Naive thymus-derived CD8-positive, alpha-beta T cell (primary cell): ENCODE measurements at places on chromosomes 1 and 21. TPM values are rescaled to one million over a fixed set of nuclear protein-coding genes. Genes with fewer than 3 reads are reported as not detected.

CNR2 gene
- 0.99 TPM for total RNA-seq

C1orf52 gene
- 48.7 TPM for total RNA-seq

DNA sequence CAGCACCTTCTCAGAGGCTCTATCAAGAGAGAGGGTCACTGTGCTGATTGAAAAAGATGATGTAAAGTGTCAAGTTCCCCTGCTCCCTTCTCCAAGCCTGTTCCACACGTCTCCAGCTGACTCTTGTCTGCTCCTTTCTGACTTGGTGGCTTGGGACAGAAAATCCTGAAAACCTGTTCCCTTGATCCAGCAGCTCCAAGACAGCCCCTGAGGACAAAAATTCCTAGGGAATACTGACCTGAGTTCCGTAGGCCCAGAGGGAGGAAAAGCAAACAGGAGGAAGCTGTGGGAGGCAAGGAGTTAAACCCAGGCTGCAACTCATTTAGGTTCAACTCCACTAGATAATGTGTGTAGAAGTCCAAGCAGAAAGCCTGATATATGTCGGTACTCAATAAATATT lies 42.1 kb upstream of the ATP2B4 start:
- DNase-seq: no peak

DNA sequence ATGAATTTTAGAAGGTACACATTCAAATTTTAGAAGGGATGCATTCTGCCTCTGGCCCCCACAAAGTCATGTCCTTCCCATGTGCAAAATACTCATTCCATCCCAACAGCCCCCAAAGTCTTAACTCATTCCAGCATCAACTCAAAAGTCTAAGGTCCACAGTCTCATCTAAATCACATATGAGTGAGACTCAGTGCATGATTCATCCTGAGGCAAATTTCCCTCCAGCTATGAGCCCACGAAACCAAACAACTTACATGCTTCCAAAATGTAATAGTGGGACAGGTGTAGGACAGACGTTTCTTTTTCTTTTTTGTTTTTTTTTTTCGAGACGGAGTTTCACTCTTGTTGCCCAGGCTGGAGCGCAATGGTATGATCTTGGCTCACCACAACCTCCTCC lies 12.5 kb upstream of the WNT2B start:
- no peak for DNase-seq

DNA sequence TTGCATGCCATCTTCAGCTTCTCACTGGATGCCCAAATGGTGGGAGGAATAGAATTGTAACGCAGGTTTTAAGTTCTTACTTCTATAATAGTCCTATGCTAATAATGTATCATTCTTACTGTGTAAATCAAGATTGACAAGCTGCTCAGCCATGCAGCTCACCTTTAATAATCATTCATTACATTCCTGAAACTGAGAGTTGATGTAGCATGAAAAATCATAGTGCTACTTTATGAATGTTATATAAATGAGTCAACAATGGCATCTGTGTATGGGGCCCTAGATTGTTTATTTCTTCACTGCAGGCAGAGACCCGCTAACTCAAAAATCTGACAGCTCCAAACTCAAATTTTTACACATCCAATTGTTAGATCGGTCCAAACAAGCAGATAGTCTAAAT lies 34.4 kb downstream of the FH start:
- no peak for DNase-seq

DNA sequence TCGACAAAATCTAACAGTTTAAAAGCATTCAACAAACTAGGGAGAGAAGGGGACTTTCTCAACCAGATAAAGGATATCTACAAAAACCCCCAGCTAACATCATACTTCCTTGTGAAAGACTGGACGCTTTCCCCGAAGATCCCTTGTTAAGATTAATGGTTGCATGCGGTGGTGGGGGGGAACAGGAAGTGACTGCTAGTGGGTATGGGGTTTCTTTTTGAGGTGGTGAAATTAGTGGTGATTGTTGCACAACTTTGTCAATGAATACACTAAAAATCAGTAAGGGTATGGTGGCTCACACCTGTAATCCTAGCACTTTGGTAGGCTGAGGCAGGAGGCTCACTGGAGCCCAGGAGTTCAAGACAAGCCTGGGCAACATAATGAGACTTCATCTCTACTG lies 26.9 kb upstream of the EYA3 start:
- peak; percentile 25 for DNase-seq
